Kidney (tissue), 22 donors: ENCODE measurements at places on chromosomes 5 and 9. TPM values are rescaled to one million over a fixed set of nuclear protein-coding genes. Genes with fewer than 3 reads are reported as not detected.

DNA sequence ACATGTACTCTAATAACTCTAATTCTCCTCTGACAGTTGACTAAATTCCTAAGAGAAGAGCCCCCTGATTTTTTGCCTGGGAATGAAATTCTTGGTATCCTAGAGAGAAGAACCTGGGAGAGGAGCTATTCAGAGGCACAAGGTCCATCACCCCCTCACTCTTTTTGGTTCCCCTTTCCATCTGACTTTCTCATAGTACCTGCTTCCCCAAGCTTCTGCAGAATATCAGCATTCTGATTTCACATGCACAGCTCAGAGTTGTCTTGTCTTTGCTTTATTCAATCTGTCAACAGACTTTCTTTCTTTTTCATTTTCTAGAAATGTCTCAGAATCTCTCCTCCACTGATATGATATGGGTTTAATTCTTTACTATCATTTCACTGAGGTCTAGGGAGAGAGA, 141.5 kb upstream of the FBXL17 start:
- no peak for DNase-seq

GRCh38 chr5:83306572-83307241, 164.8 kb upstream of the VCAN start:
- peak; percentile 3 for DNase-seq

- no peak for DNase-seq
These were observed 34.1 kb downstream of the LMX1B start for GRCh38 chr9:126647585-126648411.

DNA sequence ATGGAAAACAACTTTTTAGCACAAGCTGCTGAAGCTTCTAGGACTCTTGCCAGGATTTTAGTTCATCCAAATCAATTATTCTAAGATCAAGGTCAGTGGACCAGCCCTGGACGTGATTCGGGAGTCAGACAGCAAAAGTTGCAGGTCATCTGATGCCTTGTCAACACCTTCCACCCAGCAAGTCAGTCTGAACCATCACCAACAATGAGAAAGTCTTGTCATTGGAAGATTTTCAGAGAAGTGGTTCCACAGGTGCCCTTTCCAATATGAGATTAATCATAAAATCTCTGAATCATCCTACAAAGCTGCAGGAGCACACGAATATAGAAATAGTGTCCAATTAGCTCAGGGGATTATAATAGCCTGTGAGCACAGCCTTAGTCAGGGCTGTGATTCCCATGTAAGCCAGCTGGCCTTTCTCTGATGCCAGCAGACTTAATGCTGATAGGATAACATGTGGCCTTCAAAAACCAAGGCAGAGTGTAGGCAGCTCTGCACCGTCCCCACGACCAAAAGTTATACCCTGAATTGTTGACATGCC, 445.0 kb upstream of the TRPC7 start:
- no peak for DNase-seq

DNA sequence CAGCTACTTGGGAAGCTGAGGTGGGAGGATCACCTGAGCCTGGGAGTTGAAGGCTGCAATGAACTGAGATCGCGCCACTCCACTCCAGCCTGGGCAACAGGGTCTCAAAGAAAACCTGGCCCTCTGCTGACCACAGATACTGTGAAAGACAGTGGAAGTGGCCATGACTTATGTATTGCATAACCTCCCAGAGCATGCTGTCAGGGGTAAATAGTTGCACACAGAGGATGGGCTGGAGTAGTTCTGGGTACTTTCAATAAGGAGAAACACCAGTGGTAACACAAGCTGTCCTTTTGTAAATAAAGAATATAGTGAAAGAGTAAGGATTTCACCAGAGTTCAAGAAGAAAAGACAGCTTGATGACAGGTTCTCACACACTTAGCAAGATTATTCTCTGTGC, 1.8 kb downstream of the ACER2 start:
- DNase-seq, result no peak

DNA sequence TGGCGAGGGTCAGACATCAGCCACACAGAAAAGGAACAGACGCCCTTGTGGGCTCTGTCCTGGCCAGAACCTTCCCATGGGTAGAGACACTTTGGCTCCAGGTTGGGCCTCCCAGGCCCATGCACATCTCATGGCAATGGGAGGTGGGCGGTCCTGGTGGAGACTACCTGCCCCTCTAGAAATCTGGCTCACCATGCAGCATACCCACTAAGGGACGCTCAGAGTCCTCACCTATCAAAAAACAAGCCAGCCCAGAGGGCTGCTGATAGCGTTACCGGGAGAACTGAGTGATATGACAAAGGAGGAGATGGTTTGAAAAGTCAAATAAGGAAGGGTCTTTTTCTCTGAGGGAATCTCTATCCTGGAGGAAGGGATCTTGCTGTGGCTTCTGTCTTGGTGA, 62.1 kb downstream of the C5orf15 start:
- DNase-seq, result no peak

- DNase-seq, result no peak
These were observed 303.8 kb downstream of the KIAA0825 start for GRCh38 chr5:94314460-94315131.

GRCh38 chr5:178234750-178235587, 2.4 kb upstream of the PHYKPL start:
- peak; percentile 81 for DNase-seq

DNA sequence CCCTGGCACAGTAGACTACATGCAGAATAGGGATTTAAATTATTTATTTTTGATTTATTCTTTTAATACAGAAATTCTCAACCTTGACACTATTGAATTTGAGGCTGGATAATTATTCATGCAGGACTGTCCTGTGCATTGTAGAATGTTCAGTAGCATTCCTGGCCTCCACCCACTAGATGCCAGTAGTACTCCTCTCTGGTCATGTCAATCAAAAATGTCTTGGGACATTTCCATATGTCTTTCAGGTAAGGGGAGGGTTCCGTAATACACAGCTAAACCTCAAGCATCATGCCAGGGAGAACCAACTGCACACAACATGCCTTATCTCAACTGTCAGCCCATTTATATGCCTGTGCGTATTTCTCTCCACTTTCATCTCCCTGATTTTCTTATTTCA, 231.8 kb downstream of the BRINP1 start:
- no peak for DNase-seq

DNA sequence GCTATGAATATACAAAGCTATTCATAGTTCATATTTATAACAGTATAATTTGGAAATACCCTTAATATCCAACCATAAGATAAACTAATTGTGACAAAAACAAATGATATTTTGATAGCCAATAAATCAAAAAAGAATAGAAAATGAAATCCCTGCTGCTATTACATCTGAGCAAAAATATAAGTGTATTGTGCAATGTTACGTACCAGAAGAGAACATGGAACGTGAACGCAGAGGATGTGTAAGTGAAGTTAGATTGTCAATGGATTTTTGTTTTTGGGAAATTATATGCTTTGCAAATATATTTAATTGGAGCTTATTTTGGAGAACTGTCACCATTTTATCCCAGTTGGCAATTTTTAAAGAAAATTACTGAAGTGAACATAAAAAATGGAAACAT, 15.4 kb downstream of the GCNT1 start:
- DNase-seq, result no peak

- DNase-seq, result no peak
These were observed 36.3 kb downstream of the ERGIC1 start for GRCh38 chr5:172870291-172870714.

DNA sequence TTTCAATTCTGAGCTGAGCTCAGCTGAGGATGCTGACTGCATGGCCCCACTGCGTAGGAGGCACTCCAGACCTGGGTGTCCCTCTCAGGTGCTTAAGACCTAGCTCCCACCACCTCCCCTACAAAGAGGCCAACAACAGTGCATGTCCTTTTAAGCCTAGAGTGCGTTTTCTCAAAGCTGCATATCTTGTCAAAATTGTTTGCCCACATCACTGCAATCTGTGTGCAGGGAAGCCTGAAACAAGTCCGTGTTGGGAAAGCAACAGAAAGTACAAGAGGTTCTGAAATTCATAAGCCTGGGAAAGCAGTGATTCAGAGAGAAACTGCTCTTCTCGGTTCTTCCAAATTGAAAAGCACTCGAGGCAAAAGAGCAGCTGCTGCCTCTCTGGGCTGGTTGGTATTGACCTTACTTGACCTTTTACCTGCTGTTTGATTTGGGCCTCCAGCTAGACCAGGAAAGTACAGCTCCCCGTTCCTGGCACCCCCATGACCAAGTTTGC, 238.4 kb downstream of the NR2F1-AS1 start:
- DNase-seq, result no peak

DNA sequence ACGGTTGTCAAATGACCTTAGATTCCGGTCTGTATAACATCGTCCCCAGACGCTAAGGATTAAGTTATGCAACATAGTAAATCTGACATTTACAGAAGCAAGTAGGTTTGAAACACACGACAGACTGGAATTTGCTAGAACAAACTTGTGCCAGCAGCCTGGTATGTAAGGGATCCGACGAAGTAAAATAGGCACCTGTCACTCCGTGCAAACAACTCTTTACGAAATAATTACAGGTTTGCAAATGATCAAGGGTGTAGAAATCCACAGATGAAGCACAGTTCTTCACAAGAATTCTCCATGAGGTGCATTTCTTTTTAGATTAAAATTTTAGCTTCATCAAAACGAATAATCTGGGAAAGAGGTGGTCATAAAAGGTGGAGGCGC, 508 bp downstream of the MOCS2 start:
- no peak for DNase-seq

GRCh38 chr9:87770616-87771315, 44.8 kb downstream of the CTSL start:
- no peak for DNase-seq

DNA sequence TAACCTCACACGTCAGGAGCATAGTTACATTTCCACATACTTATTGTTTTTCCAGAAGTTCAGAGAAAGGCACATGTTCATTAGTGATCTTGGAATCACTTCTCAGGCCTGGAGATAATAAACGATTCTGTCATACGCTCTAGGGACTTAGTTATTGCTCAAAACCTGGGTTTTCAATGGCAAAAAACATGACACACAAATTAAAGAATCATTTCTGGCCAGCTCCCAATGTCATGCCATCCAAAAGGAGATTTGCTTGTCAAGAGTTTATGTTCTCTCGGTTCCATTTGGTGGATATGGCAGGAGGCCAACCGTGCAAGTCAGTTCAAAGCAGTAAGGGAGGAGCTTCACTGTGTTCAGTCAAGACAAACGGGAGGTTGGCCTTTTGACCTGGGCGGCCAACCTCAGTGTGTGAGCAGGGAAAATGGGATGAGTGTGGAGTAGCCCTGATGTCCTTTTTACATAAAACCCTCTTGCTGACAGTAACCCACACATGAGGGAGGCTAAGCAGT, 123.4 kb downstream of the NXNL2 start:
- DNase-seq, result peak; percentile 66

GRCh38 chr5:96823900-96824380, 16.2 kb upstream of the ERAP1 start:
- DNase-seq, result no peak

DNA sequence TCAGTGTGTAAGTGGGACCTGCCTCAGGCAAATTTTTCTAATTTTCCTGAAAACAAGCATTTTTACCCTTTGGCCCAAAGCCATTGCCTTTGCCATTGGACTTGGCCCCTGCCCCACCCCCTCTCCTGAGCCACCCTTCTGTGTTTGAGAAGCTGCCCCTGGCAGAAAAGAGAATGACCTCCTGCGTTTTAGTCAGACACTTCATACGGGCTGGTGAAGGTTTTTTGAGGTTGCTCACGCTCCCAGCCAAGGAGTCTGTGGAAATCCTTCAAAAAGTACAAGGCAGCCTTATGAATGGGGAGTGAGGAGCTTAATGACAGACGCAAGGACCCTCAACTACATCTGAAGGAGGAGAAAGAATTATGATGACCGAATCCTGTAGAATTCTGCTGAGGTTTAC, 308.9 kb downstream of the SLIT3 start:
- no peak for DNase-seq

DNA sequence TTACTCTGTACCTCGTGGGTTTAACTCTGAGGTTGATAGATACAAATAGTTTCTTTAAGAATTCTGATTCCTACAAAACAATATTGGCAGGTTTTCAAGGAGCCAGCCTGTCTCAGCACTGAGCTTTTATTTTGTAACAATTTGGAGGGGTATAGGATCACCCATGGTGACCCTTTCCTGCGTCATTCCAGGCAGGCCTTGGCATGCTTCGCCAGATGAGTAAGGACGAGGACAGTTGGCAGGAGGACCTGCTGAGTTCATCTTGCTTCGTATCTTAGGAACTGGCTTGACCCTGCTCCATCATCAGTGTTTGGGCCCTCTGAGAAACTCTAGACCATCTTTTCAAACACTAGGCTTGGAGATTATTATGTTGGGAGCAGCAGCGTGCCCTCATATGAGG, 17.9 kb downstream of the ZNF462 start:
- DNase-seq, result no peak

DNA sequence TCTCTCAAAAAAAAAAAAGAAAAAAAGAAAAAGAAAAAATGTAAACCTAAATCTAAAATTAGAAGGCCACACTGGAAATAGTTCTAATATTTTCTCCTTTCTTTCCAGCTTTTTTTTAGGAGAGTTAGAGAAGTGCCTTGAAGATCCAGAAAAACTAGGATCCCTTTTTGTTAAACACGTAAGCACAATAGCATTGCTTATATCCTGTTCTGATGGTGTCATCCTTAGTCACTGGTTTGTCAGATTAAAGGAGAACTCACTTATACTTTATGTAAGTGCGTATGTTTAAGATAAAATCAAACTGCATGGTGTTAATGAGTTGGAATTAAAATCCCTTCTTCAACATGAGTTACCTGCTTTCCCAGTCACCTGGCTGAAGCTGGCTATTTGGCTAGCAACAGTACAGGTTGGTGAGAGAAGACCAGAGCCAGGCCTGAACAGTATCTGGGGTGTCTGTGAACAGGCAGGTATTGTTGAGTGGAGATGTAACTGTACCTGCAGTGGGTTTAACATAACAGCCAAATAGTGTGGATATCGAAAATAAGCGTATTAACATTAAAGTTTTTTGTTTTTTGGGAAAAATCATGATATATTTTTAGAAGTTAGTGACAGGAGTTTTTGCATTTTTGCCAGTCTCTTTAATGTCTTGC, 104.7 kb upstream of the OTULINL start:
- DNase-seq, result no peak

GRCh38 chr5:98827161-98827560, 53.7 kb downstream of the RGMB start:
- peak; percentile 71 for DNase-seq

GRCh38 chr5:57889558-57889957, 406.9 kb upstream of the ACTBL2 start:
- no peak for DNase-seq

- peak; percentile 32 for DNase-seq
These were observed 17.6 kb upstream of the MUSK start for GRCh38 chr9:110650991-110651411.

DNA sequence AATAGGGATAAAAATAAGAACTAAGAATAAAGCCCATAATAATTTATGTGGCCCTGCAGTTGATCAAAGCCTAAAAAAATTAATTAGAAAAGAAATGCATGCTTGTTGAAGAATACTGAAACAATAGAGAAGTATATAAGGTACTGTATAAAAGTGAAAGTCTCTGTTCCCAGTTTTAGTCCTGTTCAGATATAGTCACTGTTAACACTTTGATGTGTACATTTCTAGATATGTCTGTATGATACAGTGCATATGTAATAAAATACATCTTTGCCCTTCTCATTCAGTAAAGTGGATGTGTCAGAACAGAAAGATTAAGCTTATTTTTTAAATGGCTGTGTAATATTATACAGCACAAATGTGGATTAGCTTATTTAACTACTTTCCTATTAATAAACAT, 4.1 kb downstream of the C9orf85 start:
- no peak for DNase-seq

NR5A1 gene
- not detected for total RNA-seq

PCDHB14 gene
- total RNA-seq, result 6.2 TPM

POLE3 gene
- 26.1 TPM for total RNA-seq

F2RL1 gene
- 51.9 TPM for total RNA-seq

RRAGA gene
- 94.3 TPM for total RNA-seq

NAIF1 gene
- 12.3 TPM for total RNA-seq

TLE1 gene
- total RNA-seq, result 52.5 TPM

STPG3 gene
- total RNA-seq, result 0.38 TPM

HOMER1 gene
- 9.2 TPM for total RNA-seq
